ENCODE measurements at places on chromosomes 4 and X.

- no peak for DNase-seq
Measured at GRCh38 chrX:124263743-124264142, 68.7 kb upstream of the TEX13D start.

- no peak for DNase-seq
Measured at GRCh38 chrX:78493180-78493579, 165.8 kb upstream of the CYSLTR1 start.

DNA sequence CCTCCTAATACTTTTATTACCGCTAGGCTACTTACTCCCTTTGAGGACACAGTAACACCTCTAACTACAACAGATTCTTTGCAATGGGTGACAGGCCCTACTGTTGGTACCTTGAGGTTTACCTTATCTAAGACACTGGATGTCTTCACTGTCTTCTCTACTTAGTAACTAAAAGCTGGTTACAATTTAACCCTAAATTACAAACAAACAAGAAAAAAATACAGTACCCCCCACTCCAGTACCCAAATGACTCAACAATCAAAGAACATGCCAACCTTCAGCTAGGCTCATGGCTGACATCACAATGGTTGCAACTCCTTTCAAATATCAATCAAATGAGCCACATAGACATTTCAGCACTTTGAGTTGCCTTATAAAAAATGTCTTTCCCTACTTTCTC lies 198.0 kb downstream of the GUCY2F start:
- DNase-seq = no peak

- no peak for DNase-seq
Measured at GRCh38 chr4:173282626-173283025, 51.5 kb downstream of the HMGB2 start.

GRCh38 chr4:155974476-155974749 lies 20.7 kb upstream of the CTSO start:
- no peak for DNase-seq

- DNase-seq = peak; percentile 0
Measured at GRCh38 chrX:137151403-137151802, 117.6 kb upstream of the GPR101 start.

GRCh38 chr4:73533515-73534422 lies 52.2 kb downstream of the AFM start:
- no peak for DNase-seq

DNA sequence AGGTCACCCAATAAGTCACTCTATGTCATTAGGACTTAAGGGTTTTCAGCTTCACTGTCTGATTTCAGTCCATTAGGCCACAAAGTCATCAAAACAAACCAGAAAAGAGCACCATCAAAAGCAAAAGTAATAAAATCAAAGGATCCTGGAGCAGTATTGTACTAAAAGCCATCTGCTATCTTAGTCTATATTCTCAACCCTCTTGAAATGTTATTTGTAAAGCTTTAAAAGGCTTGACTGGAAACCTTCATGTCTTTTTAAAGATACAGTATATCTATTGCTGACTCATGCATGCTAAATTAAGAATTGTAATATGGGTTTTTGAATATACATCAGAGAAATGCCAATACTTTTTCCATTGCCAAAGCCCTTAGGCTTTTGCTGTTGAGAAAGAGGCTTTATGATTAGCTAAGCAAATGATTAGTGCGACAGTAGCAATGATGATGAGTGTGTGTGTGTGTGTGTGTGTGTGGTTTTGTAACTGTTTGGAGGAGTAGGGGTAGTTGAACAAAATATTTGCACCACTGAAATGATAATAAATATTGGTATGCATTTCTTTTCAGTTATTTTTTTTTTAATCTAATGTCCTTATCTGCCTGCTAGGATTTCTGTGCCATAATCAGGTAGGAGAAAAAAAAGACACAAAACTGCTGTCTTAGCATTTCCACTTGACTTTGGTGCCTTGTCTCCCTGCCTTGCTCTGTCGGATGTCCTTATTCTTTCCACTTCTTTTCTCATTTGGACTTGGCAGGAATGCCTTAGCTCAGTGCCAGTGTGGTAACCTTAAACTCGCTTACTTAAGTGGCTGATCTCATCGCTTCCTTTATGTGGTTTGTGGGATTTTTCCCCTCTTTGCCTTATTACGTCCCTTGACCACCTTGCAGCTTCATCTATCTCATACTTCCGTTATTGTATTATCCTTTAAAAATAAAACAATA lies 119.7 kb downstream of the PCDH7 start:
- no peak for DNase-seq

GRCh38 chrX:104621781-104622180 lies 55.8 kb downstream of the IL1RAPL2 start:
- no peak for DNase-seq

- no peak for DNase-seq
Measured at GRCh38 chr4:84091266-84091665, 407.8 kb downstream of the NKX6-1 start.

GRCh38 chr4:189279188-189279587 lies 661.5 kb upstream of the FRG1 start:
- no peak for DNase-seq

GRCh38 chr4:74061430-74061829 lies 22.9 kb upstream of the CXCL3 start:
- no peak for DNase-seq

- DNase-seq = no peak
Measured at GRCh38 chr4:25092139-25092538, 61.4 kb upstream of the LGI2 start.

DNA sequence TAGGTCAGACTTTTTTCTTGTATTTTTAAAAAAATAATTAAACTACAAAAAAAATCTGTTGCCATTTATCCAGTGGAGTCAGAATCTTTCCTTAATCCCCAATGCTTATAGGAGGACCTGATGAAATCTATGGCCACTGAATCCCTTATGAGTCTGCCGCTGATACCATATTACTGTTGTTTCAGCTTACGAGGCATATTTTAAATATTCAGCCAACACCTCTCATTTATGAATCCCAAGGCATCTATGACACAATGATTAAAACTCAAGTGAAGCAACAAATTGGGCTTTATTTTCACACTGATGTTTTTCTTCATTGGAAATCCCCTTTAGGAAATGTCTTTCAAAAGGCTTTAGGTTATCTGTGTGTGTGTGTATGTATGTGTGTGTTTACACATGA lies 137.8 kb upstream of the PUDP start:
- DNase-seq = no peak

GRCh38 chrX:118904218-118904617 lies 70.2 kb upstream of the LONRF3 start:
- no peak for DNase-seq

Measured in Caco-2 (cell line).